IMR-90 (cell line): ENCODE measurements at places on chromosomes 2 and 18. TPM values are rescaled to one million over a fixed set of nuclear protein-coding genes. Genes with fewer than 3 reads are reported as not detected.

DNA sequence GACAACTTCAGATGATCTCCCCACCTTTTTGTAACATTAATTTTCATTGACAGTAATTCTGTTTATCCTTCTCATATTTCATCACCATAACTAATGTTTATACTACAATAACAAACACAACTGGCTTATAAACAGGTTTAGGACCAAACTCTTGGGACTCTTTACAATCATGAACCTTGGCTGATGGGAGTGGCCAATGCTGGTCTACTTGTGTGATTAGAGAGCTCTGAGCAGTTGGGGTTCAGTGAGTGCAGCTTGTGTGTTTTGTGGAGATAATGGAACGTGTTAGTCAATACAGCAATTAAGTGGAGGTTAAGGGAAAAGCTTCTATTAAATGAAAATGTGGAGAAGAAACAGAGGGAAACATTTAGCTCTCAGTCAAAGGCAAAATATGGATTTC is 207.1 kb downstream of the SPAG16 start:
- no peak for DNase-seq

Gene ANKRD36C
- 1.5 and 2.2 TPM in 2 replicates for polyA plus RNA-seq

DNA sequence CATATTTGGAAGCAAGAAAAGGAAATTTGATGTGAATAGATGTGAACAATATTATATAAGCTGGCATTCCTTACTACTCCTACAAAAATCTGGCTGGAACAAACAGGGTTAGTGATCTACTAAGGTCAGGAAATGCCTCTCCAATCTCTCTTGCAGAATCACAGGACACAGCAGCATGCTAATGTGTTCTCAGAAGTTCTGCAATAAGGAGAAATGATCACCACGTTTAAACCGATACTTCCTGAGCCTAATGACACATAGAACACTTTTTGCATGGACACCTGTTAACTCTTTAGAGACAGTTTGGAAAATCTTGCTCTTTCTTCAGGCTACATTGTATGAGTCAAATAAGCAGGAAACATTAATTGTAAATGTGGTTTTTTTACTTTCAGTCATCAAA is 89.6 kb upstream of the MAP3K20 start:
- DNase-seq: peak; percentile 10

DNA sequence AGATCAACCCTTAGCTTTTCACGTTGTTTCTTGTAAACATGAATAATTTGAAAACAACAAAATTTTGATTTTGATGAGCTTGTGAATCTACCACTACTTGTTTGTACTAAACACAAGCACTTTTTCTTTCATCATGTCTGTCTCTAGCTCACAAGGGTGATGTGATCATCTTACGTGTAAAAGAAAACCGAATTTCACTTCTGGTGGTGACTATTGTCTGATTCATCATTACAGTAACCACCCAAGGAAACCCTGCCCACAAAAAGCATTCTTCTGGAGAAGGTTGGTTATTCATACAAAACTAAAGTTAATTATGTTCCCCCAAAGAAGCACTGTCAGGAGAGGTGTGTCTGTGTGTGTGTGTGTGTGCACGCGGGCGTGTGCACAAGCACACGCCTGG is 285.4 kb downstream of the ZNF516 start:
- peak; percentile 67 for DNase-seq
